ENCODE measurements at places on chromosomes 7 and 10.

- DNase-seq = no peak
Observed at GRCh38 chr10:48649349-48649944, 35.2 kb upstream of the WDFY4 start.

GRCh38 chr10:103736763-103737162, 118.6 kb downstream of the SH3PXD2A start:
- no peak for DNase-seq

DNA sequence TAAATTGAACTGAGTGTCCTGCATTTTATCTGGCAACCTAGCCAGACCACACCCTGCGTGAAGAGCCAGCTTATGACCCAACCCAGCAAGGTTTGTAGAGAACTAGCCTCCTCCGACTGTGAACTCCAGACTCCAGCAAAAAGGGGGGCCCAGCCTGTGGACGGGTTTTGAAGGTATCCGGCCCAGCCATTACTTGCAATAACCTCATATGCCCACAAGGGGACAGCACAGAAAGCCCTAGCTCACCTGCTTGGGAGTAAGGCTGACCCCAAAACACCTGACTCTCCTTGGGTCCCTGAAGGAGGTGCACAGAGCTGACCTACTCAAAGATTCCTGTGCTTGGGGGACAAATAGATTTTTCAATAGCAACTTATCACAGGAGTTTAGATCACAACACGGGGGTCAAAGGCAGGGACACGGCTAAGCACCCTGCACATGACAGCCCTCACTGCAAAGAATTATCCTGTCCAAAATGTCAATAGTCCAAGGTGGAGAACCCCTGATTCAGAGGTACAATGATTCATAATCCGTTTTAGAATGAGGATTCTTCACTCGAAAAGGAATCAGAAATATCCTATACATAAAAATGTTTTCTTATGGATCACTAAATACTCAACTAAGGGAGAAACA, 4.6 kb downstream of the TRPV6 start:
- DNase-seq = no peak

DNA sequence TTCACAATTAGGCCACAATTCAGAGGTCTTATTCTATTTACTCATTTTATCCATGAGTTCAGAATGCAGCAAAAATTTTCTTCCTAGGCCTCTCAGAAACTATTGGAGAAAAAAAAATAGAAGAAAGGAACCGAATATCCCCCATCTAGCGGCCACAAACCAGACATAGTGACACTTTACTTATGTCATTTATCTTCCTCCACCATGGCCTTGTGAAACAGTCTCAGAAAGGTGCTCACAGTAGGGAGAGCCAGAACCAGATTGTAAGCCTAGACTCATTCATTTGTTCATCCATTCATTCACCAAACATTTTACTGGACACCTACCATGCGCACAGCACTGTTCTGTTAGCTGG, 16.0 kb downstream of the CREB3L2 start:
- DNase-seq = no peak

GRCh38 chr10:116671274-116671926, 50.6 kb downstream of the PNLIPRP2 start:
- DNase-seq = no peak

- DNase-seq = no peak
Observed at GRCh38 chr7:27185854-27186667, 1.0 kb upstream of the HOXA11 start.

All from mucosa of descending colon (tissue), 3 donors.